ENCODE measurements at places on chromosomes 4 and X. TPM values are rescaled to one million over a fixed set of nuclear protein-coding genes. Genes with fewer than 3 reads are reported as not detected.

The GAGE1 gene
- not detected for total RNA-seq

The EDA2R gene
- total RNA-seq: not detected

The ARSD gene
- 23.0 TPM for total RNA-seq

The SCRG1 gene
- not detected for total RNA-seq

The EFHC2 gene
- 3.9 TPM for total RNA-seq

The GAGE2A gene
- total RNA-seq: not detected

The APELA gene
- total RNA-seq: not detected

The CCSER1 gene
- total RNA-seq: not detected

The MFAP3L gene
- 0.10 TPM for total RNA-seq

The RNF128 gene
- total RNA-seq: 0.20 TPM

The TMSB15A gene
- total RNA-seq: 21.5 TPM

The TMEM31 gene
- not detected for total RNA-seq

The PPP4R3C gene
- total RNA-seq: 0.20 TPM

The RADX gene
- total RNA-seq: not detected

Measured in M059J (cell line).